ENCODE measurements at places on chromosomes 7 and 10. TPM values are rescaled to one million over a fixed set of nuclear protein-coding genes. Genes with fewer than 3 reads are reported as not detected.

GRCh38 chr7:15832996-15833395 is 146.5 kb upstream of the MEOX2 start:
- DNase-seq = no peak

DNA sequence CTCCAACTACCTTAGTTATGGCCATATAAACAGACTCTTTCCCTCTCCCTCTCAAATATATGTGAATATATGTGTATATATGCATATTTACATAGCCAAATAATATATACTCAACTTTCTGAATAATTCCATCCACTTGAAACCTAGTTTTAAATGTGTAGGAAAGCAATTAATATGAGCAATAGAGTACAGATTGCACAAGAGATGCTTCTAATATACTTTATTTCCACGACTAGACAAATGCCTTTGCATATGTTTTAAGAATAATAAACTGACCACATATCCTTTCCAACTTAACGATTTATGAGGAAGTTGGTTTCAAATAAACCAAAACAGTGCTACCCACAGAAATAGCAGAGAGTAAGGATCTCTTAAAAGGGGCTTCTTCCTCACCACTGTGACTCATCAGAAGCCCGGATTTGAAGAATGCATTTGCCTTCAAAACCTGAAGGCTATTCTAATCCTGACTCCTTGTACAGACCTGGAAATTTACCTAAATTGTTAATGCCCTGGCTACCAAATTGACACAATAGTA is 266.3 kb downstream of the AHR start:
- DNase-seq = peak; percentile 20

DNA sequence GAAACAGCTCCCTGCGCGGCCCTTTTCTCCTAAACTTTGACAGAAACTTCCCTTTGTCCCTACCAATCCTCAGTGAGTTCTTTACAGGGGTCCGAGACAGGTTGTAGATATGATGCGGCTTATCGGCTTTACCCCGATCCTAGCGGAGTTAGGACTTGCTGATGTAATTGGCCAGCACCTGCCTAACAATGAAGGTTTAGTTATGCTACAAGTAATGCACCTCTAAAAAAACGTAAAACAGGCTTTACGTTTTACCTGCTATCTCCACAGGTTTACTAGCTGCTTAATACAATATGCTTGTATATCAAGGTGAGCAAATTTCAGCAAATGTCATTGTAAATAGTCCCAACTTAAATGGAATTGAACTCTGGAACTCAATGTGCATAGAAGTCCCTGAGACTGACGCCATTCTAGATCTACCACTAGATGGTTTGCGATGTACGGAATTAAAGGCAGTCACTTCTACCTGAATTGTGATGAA is 697 bp upstream of the SNX13 start:
- DNase-seq = peak; percentile 35

- no peak for DNase-seq
Measured at GRCh38 chr10:21513405-21513788, 12.1 kb downstream of the SKIDA1 start.

The SPDYE11 gene
- not detected for total RNA-seq

The GTPBP10 gene
- total RNA-seq = 17.3 TPM

GRCh38 chr10:122504610-122504950 is 43.2 kb downstream of the HTRA1 start:
- peak; percentile 76 for DNase-seq

DNA sequence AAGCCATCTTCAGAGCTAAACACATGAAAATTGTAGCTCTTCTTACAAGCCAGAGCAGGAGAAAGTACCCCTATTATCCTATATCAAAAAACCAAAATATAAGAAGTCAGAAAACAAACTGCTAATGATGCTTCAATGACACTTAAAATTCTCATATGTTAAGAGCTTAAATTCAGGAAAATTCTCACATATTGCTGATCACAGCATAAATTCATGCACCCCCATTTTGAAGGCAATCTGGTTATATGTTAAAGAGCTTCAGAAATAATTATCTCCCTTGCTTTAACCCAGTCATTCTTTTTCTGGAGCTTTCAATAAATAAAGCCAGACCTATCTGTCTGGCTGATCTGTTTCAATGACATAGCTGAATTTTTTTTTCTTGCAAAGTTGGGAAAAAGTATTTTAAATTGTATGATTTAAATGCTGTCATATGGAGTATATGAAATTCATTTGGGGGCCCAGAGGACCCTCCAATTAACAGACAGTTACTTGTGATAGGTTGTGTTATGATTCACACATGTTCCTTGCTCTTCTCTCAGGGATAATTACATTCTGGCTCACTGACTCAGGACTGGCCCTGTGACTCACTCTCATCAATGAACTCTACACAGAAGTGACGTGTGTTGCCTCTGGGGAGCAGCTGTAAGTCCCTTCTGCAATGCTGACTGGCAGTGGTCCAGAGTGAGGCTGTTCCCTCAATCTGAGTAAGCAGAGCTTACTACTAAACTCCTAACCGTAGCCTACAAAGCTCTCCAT is 85.2 kb downstream of the HGF start:
- DNase-seq = peak; percentile 100

DNA sequence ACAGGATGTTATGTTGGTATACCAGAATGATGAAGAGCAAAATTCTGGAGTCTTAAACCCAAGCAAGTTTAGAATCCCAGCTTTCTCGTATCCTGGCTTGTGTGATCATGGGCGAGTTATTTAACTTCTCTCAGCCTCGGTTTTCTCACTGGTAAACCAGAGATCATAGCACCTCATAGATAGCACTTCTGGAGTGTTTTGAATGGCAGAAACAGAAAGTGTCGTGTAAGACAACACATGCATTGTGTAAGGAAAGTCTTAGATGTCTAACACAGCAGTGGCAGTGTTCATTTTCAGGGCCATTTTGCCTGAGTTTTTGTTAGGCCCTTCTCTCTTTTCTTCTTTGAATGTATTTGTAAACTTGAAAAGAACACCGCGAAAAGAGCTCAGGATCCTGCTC is 465.1 kb downstream of the AUTS2 start:
- DNase-seq = no peak

The HYCC1 gene
- 19.7 TPM for total RNA-seq

DNA sequence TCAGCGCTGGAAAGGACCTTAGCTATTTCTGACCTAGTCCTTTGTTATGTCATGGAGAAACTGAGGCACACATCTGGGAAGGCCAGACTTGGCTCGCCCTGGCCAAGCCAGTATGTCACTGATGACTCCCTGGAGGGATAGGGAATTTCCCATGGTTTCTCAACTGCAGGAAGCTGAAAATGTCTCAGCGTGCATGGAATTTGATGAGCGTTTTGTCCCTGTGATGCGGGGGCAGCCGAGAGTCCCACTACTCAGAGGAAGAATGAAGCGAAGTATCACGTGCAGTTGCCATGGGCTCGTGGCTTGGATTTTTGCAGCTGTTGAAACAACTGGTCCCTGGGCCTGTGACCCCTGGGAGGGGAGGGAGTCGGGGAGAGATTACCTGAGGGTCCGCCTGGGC is 44.8 kb downstream of the CLIP2 start:
- peak; percentile 77 for DNase-seq

DNA sequence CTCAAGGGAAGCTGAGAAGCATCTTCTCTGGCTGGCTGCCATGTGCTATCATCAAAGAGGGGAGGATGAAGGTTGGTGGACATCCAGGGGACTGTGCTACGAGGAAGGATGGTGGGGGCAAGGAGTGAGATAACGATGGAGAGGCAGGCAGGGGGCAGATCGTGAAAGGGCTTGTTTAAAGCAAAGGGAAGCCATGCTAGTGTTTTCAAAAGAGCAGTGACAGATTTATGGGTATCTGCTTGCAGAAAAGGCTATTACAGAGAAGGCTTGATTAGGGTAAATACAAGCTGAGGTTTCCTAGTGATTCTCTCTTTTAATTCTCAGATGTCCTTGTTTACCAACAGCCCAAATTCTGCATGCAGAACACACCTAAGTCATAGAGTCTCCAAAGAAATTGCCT is 88.9 kb upstream of the MKX start:
- DNase-seq = no peak

GRCh38 chr10:21273400-21273968 is 252.0 kb downstream of the SKIDA1 start:
- no peak for DNase-seq

DNA sequence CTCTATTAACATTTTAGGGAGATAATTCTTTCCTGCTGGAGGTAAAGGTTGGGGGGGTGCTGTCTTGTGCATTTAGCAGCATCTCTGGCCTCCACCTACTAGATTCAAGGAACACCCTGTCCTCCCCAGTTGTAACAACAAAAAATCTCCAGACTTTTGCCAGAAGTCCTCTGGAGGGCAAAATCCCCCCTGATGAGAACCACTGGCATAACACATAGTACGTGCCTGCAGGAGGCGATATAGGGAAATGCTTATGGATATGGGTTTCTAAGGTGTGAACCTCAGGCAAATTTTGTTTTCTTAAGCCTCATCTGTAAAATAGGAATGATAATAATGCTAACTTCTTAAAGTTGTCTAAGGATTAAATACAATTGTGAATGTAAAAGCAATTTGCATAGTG is 2.9 kb upstream of the OSBPL3 start:
- DNase-seq = no peak

DNA sequence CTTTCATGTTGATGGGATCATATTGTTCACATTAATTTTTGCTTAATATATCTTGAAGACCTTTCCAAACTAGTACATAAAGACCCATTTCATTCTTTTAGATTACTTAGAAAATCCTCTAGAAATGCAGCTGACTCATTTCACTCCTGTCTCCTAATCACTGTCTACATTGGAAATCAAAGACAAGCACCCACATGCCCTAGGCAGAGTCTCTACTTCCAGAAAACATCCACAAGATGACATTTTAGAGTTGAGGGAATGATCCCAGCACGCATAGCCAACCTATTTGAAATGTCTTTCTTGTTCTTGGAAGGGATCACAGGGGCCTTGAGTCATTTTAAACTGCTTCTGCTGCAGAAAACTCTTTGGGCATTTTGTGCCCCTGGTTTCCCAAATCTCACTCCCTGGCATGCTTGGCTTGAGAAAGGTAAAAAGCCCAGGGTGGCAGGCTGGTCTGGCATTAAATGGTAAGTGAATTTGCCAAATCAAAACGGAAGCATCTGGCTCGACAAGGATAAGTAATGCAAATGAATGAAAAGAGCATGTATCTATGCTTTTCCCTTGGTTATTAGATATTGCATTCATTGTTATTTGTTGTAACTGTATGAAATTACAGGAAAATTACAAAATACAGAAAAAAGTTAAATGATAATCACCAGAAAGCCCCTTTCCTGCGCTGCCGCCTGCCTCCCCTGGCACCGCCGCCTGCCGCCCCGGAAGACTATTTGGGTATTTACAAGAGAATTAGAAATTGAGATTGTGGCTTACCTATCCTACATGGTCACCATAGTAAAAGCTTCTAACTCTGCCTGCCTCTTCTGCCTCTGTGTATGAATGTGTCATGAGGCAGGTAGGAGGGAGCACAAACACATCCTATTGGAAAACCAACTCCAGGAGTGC is 225.3 kb downstream of the PTEN start:
- peak; percentile 94 for DNase-seq

- peak; percentile 44 for DNase-seq
Measured at GRCh38 chr7:124085179-124085578, 52.3 kb upstream of the TMEM229A start.

DNA sequence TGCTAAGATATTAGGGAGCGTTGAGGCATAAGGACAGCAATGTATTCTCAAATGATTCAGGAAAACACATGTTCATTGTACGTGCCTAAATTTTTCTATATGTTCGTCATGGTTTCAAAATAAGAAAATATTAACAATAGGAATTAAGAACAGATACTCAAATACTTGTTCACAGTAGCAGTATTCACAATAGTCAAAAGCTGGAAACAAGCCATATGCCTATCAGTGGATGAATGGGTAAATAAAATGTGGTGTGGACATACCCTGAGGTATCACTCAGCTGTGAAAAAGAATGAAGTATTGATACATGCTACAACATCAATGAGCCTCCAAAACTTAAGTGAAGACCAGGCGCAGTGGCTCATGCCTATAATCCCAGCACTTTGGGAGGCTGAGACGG is 84.7 kb upstream of the PTER start:
- no peak for DNase-seq

The PNLIPRP2 gene
- total RNA-seq = not detected

The PTPN12 gene
- total RNA-seq = 25.0 TPM

GRCh38 chr7:140669352-140669751 is 3.4 kb upstream of the ADCK2 start:
- no peak for DNase-seq

DNA sequence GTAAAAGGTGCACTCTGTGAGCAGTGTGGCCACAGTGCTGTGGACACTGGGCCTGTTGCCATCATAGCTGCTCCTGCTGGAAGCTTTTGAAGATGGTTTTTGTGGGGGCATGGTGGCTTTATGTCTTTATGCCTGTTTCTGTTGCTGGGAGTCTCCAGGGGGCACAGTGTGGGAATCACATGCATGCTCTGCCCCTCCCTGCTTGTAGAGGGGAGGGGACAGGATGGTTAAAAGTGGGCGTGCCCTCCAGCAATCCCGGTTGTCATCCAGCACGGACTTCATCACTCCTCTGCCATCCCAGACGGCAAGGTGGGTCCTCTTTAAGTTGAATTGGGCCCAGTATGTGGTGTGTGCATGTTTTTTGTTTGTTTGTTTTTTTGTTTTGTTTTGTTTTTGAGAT is 20.2 kb downstream of the OGDH start:
- DNase-seq = no peak

- DNase-seq = peak; percentile 74
Measured at GRCh38 chr7:51029701-51030191, 247.1 kb upstream of the GRB10 start.

- no peak for DNase-seq
Measured at GRCh38 chr7:132735476-132735875, 159.2 kb upstream of the PLXNA4 start.

- no peak for DNase-seq
Measured at GRCh38 chr7:85001495-85002345, 185.1 kb downstream of the SEMA3D start.

DNA sequence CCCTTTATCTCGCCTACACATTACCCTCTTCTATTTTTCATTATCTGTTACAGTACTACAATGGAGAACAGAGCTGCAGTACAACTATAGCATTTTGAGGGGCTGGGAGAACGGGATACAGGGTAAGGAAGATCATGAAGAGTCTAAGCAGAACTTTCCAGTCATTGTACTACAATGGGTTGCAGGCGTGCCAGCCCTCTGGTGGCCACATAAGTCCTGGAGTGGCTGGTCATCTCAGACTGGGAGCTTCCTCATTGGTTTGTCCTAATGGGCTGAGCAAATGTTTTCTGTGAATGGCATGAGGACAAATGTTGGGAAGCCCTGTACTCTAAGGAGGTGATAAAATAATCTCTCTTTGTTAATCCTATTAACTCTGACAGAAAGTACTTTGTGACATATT is 33.0 kb downstream of the TMEM106B start:
- peak; percentile 13 for DNase-seq

The KCND2 gene
- total RNA-seq = under 0.01 TPM

DNA sequence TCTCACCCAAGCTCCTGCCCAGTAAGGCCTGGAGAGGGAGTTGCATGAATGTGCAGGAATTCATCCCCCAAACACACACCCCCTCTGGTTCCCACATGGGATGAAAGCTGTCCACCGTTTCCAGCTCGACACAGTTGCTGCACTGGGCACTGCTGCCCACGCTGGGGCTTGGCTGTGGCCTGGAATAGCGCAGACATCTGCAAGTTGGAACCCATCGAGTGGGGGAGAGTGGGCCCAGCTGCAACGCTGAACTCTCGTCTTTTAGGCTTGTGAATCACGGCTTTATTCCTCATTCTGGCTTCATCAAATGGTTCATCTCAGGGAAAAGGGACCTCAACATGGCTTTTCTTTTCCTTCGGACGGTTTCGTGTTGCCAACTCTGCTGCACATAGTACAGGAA is 264.7 kb downstream of the DNAJB6 start:
- no peak for DNase-seq

The GAD2 gene
- total RNA-seq = not detected

GRCh38 chr10:72310241-72310633 is 36.5 kb downstream of the DDIT4 start:
- DNase-seq = peak; percentile 67

The AKR1E2 gene
- total RNA-seq = 4.2 TPM

All from bronchial epithelial cell (primary cell).